ENCODE measurements at places on chromosomes 16 and 17.

DNA sequence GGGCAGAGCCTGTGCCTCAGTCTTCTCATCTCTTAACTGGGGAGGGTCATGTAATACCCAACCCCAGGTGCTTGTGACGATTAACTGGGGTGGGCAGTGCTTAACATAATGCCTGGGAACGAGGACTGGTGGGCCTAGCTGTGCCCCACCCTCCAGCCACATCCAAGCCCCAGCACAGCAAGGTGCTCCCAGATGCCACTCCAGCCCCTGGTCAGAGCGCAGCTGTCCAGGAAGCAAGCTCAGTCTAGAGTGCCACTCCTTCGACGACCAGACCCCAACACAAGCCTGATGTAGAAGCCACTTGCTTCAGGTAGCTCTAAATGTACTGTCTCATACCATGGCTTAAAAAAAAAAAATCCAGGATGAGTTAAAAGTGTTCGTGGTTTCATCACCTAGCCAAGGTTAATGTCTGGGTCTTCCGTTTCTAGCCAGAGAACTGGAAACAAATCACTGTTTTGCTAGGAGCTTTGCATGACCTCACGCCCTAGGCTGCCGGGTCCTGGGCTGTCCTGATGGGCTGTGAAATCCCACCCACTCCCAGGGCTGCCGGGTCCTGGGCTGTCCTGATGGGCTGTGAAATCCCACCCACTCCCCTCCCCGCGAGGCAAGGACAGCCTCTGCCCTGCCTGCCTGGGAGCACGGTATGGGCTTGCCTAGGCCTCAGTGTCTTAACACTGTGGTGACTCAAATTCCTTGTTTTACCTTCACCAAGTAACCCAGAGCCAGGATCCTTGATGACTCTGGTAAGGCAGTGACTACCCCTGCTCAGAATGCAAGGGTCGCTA lies 7.7 kb downstream of the MIEF2 start:
- no peak for DNase-seq

DNA sequence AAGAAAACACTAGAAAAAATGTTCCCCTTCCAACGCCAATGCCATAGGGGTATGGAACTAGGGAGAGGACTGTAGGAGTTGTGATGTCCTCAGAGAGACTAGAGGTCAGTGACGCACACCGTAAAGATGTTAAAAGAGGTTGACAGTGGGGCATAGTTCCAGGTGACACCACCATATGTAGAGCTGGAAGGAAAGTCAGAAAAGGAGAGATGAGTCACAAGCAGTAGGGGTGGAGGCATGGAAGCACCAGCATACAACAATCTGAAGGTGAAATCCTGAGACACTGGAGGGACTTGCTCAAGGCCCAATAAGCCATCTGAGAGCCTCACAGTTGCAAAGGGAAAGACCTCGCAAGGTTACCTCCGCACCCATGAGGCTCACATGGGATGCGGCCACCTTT lies 76.0 kb downstream of the ZNF18 start:
- no peak for DNase-seq

GRCh38 chr16:9953908-9954570 lies 228.2 kb downstream of the GRIN2A start:
- DNase-seq: no peak

DNA sequence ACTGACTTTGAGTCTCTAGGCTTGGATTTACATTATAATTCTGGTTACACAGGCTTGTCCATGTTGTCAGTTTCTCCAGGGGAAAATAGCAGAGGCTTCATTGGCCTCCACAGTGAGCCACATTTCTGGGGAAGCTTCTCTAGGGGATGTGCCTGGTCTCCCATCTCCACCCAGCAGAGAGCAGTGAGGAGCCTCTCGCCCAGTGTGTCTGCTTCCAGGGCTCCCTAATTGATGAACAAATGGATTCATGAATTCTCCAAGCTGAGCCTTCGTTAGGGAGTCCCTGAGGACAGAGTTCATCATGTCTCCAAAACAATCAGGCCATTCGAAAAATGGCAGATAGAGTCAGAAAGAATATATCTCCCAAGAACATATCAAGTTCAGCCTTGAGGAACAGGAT lies 162.4 kb upstream of the TOX3 start:
- no peak for DNase-seq

DNA sequence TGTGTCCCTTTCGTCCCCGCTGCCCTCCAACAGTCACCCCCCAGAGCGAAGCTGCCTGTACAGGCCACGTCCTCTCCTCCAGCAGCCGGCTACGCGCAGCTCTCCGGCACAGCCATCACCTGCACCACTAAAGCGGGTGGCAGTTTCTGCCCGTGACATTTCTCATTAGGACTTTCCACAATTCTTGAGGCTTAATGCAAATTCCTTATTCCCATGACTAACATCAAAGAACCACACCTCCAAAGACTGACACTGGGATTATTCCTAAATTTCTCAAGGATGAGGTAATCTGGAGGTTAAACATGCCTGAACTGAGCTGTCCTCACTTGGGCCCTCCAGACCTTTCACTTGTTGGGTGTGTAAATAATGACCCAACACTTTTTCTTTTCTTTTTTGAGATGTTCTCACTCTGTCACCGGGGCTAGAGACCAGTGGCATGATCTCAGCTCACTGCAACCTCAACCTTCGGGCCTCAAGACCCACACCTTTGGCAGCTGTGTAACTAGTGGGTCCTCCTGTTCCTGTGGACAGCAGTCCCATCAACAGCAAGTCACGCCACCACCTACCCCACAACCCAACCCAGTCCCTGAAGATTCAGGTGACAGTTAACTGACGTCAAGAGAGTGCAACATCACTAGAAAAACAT lies 11.7 kb downstream of the ANKRD11 start:
- DNase-seq: no peak

GRCh38 chr17:31371511-31372097 lies 19.9 kb upstream of the RAB11FIP4 start:
- no peak for DNase-seq

DNA sequence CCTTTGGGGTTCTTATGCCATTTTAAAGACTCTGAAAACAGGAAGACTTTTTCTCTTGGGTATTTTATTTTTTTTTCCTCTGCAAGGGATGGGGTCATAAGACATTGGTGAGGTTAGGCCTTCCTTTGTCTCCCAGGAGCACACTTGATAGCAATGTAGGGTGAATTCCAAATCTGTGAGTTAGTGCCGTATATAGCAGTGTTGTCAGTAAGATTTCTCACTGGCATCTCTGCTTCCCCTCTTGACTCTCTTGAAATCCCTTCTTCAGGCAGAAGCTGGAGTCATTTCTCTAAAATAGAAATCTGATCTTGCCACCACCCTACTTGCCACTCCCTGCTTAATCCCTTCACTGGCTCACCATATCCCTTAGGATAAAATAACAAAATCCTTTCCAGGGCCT lies 529.7 kb downstream of the WWOX start:
- DNase-seq: no peak

- DNase-seq: peak; percentile 75
These were observed 16.5 kb upstream of the WDR45B start for GRCh38 chr17:82664701-82665182.

DNA sequence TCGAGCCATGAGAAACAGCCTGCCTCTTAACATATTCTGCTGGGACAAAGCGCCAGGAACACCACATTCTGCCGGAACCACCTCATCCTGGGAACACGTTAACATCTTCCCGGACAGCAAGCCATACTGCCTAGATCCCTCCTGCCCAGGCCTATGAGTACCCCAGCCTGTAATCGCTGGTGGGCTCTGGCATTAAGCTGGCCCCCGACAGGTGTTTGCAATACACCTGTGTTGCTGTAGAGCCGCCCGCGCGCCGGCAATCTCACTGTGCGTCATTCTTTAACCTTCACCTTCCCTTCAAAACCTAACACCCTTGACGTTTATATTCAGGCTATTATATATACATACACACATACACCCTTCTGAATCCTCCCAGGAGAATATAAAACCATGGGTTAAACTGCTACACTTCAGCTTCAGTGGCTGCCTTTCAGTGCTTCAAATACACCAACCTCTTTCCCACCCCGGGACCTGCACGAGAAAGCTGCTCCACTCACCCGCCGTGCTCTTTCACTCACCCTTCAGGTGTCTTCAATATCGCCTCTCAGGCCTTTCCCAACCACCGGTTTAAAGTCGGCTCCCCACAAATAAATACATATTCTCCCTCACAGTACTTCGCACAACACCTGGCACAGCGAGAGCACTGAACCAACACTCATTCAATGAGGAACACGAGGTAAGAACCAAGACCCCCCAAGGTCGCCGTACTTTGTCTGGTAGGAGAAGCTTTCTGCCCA lies 1.0 kb upstream of the ENDOV start:
- DNase-seq: no peak

DNA sequence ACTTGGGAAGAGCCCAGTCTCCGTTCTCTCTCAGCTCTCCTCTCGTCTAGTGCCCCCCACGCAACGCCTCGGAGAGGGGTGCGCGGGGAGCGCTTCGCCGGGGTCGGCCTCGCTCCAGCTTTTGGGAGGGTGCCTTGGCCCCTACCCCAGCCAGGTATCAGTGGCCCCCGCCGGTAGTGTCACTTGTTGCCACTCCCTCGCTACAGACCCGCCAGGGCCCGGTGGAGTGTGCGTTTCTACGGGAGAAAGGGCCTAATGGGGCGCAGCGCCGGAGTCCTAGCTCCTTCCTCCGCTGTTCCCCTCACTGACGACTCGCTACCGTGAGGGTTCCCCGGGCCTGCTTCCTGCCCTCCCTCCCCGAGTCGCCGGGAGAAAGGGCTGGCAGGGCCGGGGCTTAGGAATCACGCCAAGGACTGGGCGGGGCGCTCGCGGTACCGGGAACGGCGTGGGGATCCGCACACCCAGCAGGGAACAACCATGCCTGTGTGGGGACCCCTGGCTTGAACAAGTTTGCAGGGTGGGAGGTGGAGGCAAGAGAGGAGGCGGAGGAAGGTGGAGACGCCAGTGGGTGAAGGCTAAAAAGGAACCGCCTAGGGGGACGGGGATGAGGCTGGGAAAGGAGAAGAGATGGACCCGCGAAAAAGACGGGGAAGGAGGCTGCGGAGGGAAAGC lies 997 bp upstream of the CDH11 start:
- peak; percentile 94 for DNase-seq

DNA sequence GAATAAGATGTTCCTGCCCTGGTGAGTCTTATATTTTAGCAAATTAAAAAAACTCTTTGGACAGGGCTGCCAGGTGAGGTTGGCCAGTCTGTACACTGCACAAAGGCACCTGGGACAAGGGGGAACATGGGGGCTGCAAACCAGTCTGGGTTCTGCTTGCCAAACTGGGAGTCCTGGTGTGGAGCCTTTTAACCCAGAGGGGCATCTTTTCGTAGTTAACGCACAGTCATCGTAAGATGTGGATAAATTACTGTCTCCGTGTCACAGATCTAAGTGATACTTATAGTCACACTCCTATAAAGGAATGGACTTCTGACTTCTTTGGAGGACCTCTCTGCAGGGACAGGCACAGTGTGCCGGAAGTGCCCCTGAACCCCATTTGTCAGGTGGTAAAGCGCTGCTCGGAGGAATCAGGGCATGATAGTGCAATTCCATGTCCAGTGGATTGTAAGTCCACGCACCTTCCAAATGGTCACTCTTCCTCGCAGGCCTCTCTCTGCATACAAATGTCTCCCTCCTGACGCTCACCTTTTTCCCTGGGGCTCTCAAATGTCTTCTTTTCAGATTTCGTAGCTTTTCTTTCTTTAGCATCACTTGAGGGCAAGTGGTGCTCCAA lies 14.7 kb downstream of the DEXI start:
- DNase-seq: no peak

DNA sequence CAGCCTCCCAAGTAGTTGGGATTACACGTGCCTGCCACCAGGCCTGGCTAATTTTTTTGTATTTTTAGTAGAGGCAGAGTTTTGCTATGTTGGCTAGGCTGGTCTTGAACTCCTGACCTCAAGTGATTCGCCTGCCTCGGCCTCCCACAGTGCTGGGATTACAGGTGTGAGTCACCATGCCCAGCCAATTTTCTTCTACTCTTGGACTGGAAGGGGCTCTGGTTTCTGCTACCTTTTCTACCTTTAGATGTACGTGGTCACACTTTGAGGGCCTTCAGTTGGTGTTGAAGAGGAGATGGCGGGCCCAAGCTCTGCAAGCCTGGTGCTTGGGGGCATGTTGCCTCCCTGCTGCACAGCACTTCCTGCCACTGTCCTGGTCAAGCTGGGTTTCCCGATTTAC lies 173.6 kb downstream of the PRKCA start:
- DNase-seq: no peak

- no peak for DNase-seq
These were observed 11.5 kb downstream of the EPOP start for GRCh38 chr17:38663125-38663751.

- no peak for DNase-seq
These were observed 150.0 kb downstream of the VPS53 start for GRCh38 chr17:564526-565065.

DNA sequence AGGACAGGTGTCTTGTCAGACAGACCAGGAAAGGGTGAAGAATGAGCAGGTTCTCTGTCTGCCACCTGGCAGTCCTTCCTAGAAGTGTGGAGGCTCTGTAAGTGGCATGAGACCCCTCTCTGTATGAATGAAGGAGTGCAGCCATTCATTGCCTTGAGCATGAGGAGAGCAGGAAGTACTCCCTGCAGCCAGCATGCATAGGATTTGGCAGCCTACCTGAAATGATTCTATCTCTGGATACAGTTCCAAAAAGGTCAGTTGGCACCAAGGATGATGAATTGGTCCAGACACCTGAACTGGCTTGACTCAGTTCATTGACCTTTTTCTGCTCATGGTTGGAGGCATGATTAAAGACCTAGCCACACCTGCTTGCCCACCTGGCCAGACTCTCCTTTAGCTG lies 163.0 kb downstream of the PRKCB start:
- DNase-seq: no peak

GRCh38 chr16:61654962-61655361 lies 381.3 kb downstream of the CDH8 start:
- no peak for DNase-seq

GRCh38 chr17:19298569-19299213 lies 61.5 kb downstream of the EPN2 start:
- DNase-seq: no peak

- no peak for DNase-seq
These were observed 4.7 kb upstream of the RFFL start for GRCh38 chr17:35068249-35068648.

- DNase-seq: no peak
These were observed 34.2 kb downstream of the C16orf87 start for GRCh38 chr16:46796764-46797269.

GRCh38 chr17:40322358-40323315 lies 13.7 kb downstream of the RARA start:
- DNase-seq: peak; percentile 90

GRCh38 chr16:78666318-78666717 lies 566.9 kb downstream of the WWOX start:
- no peak for DNase-seq

DNA sequence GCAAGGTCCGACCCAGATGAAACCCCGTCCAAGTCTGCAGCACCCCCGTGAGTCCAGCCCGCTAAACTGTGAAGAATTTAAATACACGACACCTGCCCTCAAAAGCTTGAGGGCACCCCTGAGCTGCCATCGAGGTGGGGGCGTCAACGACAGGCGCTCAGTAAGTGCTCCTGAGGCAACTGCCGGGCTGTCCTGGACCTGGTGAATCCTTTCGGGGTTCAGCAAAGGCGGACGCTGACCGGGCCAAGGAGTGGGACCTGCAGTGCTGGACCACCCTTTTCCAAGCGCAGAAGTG lies 512 bp upstream of the ENDOV start:
- DNase-seq: no peak

DNA sequence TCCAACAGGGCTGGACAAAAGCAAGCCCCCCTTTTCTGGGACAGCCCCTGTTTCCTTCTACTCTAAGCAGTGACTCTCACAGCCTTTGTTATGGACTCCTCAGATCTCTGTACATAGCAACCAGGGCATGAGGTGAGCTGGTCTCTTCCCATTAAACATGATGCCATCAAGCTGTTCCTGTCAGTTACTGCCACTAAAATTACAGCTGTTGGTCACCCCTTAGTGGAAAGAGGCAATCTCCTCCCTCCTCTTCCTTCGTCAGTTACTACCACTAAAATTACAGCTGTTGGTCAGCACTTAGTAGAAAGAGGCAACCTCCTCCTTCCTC lies 95.2 kb upstream of the SMIM36 start:
- DNase-seq: no peak
